Bone marrow (tissue), 2 donors: ENCODE measurements at places on chromosomes 1 and 21.

DNA sequence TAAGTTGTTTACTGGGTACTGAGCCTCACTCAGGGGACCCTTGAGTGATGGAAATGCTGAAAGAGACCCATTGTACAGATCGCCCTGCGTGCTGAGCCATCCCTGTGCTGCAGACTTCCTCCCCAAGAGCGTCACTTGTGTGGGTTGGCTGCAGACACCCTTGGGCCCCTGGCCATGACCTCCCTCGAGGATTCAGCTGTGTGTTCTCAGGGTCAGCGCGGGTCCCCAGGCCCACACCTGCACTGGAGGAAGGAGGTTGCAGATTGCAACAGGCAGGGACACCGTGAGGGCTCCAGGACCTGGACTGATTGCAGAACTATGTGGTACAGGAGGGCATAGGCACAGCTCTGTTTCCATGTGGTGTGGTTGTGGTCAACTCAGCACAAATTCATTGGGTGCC is 4.4 kb downstream of the SNAP47 start:
- DNase-seq = no peak

DNA sequence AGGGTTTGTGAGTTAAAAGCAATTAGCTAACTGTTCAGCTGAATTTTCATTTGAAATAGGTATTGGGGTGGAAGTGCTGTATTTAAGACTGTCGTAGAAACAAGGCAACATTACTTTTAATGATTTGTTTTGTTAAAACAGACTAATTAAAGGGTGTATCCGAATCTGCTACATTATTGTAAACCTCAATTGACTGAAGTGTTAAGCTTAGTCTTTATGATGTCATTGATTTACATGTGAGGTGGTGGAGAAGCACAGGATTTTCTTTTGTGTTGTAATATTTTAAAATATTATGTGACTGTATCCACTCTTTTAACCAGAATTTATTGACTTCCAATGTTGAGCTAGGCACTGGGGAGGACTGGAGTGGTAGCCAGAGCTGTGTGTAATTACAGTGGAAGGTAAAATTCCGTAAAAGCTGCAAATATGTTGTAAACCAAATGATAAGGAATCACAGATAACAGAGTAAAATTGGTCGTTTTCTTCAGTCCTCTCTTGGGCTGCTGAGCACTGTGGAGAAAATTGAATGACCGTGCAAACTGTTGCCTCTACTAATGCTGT is 1.6 kb downstream of the HOOK1 start:
- no peak for DNase-seq

DNA sequence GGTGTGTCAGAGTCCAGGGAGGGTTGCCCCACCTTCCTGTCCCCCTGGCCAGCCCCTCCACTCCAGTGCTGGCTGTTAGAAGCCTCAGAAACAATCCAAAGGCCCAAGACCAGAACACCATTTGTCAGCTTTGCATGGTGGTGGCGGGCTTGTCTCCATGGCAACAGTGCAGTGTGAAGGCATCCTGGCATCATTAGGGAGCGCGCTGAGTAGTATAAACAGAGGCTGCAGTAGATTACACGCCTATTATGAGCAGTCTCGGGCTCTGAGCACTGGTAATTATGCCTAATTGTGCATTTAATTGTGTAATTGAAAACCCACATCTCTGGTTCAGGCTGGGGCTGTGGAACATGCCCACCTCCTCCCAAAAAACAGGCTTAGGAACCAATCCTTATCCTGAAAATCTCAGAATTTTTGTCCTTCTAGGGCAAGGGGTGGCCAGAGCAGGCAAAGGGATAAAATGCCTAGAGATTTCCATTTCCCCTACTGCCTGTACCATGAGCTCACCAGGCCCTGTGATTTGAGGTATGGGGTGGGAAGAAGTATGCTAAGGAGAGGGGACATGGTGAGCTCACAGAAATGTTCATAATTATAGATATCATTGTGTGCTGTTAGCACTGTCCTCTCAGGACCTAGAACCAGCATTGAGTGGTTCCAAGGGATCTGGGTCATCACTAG is 11.7 kb downstream of the NKAIN1 start:
- no peak for DNase-seq

GRCh38 chr1:2466270-2466665 is 9.8 kb upstream of the PLCH2 start:
- no peak for DNase-seq

DNA sequence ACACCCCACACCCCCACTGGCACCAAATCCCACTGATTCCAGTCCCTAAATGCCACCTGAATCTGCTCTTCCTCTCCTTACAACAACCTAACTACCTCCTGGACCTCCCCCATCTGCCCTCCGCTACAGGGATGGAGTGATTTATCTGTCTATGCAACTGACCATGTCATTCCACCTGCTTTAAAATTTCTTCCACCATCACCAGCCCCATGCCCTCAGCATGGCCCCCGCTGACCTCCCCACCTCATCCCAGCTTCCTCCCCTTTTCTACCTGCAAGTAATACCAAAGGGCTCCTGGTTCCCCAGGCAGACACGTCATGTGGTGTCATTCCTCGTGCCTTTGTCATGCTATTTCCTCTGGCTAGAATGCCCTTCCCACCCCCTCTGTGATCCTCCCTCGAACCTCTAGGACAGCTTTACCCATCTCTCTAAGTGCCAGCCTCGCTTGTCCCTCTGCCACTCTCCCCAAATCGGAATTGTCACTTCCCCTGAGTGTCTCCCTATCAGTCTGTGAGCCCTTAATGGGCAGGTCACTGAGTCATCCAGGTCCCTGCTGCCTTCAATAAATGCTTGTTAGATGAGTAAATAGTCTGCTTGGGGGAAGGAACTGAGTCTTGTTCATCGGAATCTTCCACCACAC is 3.7 kb downstream of the GJB4 start:
- no peak for DNase-seq

DNA sequence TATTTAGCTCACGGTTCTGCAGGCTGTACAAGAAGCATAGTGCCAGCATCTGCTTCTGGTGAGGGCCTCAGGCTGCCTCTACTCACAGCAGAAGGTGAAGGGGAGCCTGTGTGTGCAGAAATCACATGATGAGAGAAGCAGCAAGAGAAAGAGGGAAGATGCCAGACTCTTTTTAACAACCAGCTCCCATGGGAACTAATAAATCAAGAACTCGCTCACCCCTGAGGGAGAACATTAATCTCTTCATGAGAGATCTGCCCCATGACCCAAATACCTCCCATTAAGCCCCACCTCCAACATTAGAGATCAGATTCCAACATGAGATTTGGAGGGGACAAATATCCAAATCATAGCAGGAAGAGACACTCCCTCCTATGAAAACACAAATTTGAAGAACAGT is 74.1 kb downstream of the OLFML2B start:
- DNase-seq = no peak

DNA sequence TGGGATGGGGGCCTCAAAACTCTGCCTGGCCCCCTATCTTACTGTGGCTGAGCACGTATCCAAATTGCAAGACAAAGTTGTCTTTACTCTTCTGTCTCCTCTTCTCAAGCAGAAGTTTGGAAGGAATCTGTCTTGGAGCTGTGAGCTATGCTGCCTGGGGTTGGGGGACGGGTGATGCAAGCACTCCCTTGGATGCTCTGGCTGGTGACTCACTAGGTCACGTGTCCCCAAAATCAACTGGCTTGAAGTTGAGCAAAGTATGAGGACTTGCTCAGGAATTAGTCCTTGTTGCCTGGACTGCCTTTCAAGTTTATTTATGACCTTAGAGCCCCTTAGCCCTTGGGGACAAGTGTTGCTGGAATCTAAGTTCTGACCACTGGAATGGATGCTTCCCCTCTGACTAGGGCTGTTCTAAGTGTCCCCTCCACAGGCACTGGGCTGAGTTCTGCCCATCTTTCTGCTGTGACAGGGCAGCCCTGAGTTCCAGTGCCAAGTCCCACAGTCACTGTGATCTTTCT is 269.5 kb downstream of the HHAT start:
- DNase-seq = peak; percentile 33

GRCh38 chr1:179447489-179447888 is 81.7 kb downstream of the AXDND1 start:
- DNase-seq = no peak

DNA sequence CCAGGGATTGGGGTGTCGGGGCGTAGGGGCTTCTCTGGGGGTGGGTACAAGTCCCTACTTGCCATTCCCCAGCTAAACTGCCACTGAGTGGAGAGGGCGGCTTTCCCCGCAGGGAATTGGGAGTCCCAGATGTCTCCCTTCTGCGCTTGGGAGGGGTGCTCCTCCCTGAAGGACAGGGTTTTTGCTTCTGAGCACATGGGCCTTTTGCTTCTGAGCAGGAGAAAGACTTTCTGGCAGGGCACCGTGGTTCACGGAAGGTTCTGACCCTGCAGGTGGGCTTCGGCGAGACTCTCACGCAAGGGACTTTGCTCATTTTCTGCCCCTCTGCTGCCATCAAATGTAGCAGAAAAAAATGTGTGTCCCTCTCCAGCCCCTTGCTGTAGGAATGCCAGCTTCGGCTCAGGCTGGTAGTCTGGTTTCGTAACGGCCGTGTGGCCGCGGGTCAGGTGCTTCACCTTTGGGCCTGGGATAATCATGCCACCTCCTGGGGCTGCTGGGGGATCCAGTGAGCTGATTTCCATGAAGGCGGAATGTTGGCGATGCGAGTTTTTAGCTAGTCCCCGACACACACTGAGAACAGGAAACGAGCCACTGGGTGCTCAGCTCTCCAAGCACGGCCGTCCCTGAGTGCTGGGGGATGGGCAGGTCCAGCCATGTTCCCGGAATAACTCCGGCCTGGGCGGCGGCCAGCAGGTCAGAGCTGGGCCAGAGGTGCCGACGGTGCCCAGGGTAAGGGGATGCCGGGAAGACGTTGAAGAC is 364.0 kb downstream of the CAMTA1 start:
- DNase-seq = no peak

GRCh38 chr1:14521622-14522021 is 76.9 kb upstream of the KAZN start:
- no peak for DNase-seq

GRCh38 chr1:216688127-216688657 is 35.0 kb downstream of the ESRRG start:
- DNase-seq = no peak

- no peak for DNase-seq
Observed at GRCh38 chr1:116154536-116154935, 43.3 kb downstream of the MAB21L3 start.

DNA sequence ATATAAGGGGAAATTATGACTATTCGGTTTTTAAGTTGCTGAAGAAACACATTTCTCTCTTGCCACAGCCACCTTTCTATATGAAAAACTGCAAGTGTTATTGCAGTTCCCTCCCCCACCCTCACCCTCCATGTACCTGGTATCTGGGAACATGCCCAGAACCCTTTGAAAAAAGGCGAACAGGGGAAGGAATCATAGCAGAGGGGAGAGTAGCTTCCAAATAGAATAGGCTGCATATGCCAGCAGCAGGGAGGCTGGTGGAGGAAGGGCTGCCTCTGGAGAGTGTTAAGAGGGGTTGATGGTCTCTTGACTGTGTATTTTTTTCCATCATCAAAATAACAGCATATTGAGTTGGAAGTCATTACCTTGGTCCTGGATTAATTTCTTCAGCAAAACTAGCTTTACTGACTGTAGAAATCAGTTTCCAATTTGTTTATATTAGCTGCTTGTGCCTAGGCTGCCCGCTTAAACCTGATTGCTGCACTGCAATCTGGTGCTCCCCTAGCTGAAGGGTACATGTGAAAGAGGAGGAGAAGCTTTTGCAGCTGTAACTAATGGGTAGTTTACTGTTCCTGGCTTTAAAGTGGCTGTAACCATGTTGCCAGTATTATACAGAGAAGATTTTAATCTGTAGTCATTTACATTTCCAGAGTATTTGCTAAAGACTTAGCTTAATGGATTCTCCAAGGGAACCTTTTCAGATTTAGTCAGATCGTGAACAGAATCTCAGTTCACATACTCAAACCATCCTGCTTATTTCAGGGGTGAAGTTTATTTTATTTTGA is 22.7 kb downstream of the AHCYL1 start:
- no peak for DNase-seq
